Naive B cell (primary cell): ENCODE measurements at places on chromosomes 4 and X. TPM values are rescaled to one million over a fixed set of nuclear protein-coding genes. Genes with fewer than 3 reads are reported as not detected.

GRCh38 chr4:31193521-31193920, 473.4 kb downstream of the PCDH7 start:
- H3K27ac ChIP-seq = no peak overlapping the region
- no peaks in the 10 kb centered on the region for H3K36me3 ChIP-seq
- H3K4me3 ChIP-seq = no peak overlapping the region

DNA sequence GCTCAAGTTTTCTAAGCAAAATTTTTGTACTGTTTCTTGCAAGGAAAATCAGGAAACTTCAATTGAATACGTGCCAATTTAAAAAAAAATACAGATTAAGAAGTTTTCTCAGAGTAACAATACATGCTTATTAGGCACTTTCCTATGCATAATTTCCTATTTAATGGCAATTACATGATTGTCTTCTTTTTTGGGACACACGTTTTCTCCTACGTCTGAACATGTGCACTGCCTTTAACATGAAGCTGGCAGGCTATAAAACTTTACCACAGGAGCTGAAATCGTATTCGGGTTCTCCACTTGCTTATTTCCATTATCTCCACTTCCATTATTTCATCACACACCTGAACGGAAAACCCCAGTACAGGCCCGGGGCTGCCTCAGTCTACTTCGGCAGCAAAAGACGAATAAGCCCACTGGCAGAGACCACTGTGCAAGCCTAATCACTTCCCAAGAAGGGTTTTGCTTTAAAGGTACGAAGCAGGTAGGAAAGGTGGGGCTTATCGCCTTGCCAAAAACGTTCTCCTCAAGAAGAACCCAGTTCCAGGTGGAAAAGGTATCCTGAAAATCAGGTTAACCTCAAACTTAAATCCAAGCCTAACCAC, 575 bp downstream of the RCHY1 start:
- H3K4me3 ChIP-seq = no peak overlapping the region
- H3K27me3 ChIP-seq = no peaks in the 10 kb centered on the region
- peaks cover 12% of the 10 kb centered on the region for H3K36me3 ChIP-seq
- DNase-seq = no peak

The EMCN gene
- not detected for polyA plus RNA-seq

DNA sequence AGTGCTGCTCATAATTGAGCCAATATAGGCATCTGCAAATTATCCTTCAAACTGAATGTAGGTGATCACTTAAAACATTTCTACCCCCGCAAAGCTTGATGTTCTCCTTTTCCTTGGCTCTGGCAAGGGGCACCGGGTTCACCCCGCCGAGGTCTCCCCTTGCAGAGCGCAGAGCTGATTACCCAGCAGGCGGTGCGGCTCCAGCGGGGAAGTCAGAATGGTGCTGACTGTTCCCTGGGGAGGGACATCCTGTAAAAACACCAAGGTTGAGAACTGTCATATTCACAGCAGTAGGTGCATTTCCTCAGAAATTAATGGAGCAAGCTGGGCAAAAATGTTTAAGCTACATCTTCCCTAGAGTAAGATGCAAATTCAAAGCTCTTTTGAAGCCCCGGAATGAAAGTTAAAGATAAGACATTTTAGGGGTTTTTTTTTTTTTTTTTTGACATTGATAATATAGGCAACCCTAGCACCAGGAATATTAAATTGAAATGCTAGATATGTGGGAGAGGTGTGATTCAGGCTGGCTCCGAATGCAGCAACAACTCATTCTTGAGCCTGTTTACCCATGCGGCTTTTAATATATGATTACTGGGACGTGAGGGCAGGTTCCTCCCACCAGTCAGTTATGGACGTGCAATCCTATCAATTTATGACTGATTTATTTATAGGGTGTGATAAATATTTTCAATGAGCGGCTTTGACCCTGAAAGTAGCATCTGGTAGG, 767.3 kb upstream of the TENM3 start:
- no peak for DNase-seq
- H3K4me1 ChIP-seq = no peaks in the 10 kb centered on the region
- H3K27me3 ChIP-seq = no peaks in the 10 kb centered on the region
- H3K4me3 ChIP-seq = no peak overlapping the region

DNA sequence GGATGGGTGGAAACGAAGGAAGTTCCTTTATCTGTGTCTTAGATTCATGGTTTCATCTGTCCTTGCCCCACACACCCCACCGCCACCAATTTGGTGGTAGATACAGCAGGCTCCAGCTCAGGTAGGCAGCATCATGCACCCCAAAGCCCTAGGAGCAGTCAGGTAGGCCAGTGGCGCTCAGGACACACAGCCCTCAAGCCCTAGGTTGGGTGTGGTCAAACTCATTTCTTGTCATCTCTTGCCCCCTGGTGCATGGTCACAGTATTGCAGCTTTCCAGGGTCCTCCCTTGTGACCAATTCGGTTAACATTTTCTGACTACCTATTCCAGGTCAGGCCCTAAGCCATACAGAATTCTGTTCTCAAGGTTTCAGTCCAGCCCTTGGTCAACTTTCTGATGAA, 14.5 kb upstream of the PRRG3 start:
- H3K36me3 ChIP-seq = no peaks in the 10 kb centered on the region
- H3K27me3 ChIP-seq = peaks cover 26% of the 10 kb centered on the region
- no peak overlapping the region for H3K4me3 ChIP-seq
- no peaks in the 10 kb centered on the region for H3K4me1 ChIP-seq
- peak; percentile 5 for DNase-seq

The CXCL10 gene
- not detected for polyA plus RNA-seq

The ARHGAP6 gene
- polyA plus RNA-seq = 0.09 TPM

The NUDT9 gene
- 18.0 TPM for polyA plus RNA-seq

The FGF5 gene
- polyA plus RNA-seq = not detected

The SMIM10L2A gene
- polyA plus RNA-seq = not detected

The OPRPN gene
- polyA plus RNA-seq = not detected

The SHROOM4 gene
- not detected for polyA plus RNA-seq
